ENCODE measurements at places on chromosomes 3 and 15.
A peak's percentile ranks its signal among the peaks of the same experiment; 100 is the strongest.

DNA sequence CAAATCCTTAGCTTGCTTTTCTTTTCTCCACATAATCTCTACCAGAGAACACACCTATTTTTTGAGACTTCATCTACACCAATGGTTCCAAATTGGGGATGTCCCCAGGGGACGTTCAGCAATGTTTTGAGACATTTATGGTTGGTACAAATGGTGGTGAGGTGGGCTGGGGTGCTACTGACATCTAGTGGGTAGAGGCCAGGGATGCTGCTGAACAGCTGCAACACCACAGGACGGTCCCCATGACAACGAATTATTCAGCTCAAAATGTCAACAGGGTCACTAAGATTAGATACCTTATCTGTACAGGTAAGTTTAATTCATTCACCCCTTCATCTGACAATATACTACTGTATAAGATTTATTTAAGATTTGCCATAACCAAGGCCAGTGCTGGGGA lies 14.4 kb downstream of the GK5 start:
- DNase-seq, result no peak

DNA sequence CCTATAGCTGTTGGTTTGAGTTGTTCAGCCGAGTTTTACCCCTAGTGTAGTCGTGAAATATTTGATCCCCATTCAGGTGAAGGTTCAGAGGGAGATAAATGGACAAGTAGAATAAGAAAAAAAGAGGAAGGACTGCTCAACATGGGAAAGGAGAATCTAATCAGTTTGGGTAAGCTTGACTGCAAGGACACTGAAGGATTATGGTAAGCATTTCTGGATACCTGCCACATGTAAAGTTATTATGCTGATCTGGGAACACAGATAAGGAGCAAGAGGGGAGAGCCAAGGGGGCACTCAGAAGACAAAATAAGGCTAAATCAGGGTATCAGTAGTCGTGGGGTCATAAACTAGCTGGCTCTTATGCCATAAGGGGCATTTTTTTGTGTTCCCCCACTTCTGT lies 49.9 kb downstream of the TFG start:
- DNase-seq, result no peak

DNA sequence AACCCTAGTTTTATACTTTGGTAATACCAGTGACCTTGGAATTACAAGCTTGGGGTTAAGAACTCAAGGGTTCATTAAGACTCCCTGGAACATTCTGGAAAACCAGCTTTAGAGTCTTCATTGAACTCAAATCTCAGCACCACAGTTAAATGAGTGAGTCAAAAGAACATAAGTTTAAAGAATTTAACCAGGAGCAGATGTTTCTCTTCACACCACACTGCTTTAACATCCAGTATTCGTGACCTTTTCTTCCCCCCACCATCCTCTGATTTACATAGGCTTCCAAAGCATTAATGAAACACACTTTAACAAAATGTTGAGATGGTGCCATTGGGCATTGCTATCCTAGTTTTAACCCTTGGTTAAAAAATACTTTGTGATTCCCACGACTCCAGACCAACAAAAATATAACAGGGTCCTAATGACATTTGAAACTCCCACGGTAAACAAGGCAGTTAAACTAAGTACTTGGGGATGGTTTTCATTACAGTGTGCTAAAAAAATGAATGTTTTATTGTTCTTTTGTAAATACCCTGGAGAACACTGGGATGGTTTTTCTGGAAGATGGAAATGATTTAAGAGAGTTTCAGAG lies 123.9 kb downstream of the OXNAD1 start:
- no peak for DNase-seq

DNA sequence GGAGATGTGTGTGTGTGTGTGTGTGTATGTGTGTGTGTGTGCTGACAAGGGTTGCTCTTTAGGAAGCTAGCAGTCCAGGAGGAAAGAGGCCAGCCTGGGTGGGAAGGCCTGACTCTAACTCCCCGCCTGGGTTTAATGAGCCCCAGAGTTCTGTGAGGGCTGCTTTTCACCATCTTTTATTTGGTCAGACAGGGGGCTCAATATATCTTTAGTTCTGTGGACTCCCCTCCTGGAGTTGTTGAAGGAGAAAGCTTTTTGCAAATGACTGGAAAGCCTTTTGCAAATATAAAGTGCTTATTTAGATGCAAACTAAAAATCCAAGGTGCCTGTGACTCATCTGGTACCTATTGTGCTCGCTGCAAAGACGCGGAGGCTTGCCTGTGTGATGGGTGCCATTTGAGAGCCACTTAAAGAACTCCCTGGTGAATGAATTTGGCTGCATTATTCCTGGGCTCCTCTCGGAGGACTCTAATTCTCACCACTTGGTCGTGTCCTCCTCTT lies 24.5 kb downstream of the DRD3 start:
- DNase-seq, result no peak

DNA sequence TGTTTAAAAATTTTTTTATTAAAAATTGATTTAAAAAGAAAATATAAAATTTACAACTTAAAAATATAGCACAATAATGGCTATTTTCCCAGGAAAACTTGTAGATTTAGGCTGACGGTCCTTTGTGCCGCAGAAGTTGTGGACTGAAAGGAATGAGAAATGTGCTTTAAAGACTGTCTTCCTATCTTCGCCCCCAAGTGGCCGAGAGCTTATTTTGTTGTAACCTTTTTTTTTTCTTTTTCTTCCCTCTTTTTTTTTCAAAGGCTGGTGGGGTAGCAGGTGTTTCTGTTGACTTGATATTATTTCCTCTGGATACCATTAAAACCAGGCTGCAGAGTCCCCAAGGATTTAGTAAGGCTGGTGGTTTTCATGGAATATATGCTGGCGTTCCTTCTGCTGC lies 15.5 kb downstream of the SLC25A26 start:
- DNase-seq, result no peak

DNA sequence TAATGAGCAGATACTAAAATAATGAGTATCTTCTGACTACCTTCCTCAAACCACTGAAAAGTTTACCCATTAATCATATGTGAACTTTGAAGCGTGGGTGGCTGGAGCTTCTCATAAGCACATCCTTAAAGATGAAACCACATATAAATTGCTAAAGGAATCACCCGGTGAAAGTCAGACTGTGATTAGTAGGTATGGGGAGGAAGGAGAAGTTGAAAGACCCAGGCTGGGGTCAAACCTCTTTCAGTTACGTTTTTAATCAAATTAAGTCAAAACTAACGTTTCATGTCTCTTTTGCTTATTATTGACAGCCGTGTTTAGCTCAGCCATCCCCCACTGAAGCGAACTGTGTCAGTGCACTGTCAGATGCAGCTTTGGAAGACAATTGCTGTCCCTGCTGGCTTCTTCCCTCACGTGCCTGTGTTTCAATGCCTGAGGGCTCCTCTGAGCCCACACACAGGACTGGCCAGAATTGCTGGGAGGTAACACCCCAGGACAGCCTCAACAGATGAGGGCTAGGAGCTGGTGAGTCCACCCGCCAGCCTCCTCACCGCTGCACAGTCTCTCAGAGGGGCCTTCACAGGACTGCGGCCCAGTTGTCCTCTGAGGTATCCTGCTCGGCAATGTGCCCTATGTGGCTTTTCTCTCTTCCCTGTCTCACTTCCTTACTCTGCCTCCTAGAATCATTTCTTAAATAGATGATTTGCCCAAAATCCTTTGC lies 29.3 kb upstream of the SH3BP5 start:
- no peak for DNase-seq

DNA sequence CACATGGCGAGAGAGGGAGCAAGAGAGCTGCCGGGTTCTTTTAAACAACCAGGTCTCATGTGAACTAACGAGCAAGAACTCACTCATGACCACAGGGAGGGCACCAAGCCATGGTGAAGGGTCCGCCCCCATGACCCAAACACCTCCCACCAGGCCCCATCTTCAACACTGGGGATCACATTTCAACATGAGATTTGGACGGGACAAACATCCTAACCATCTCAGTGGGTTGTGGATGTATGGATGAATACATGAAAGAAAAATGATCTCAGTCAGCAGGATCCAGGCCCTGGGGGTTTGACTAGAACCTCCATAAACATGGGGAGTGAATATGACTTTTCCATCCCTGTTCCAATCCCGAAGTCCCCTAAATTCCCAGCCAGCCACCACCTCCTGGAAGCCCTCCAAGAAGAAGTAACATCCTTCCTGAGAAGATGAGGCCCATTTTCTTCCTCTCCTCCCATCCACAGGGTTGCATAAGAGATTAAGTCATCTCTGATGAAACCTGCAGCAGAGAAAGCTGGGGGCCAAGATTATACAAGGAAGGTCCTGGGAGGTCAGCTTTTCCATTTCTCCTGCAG lies 9.5 kb downstream of the CAV3 start:
- no peak for DNase-seq

DNA sequence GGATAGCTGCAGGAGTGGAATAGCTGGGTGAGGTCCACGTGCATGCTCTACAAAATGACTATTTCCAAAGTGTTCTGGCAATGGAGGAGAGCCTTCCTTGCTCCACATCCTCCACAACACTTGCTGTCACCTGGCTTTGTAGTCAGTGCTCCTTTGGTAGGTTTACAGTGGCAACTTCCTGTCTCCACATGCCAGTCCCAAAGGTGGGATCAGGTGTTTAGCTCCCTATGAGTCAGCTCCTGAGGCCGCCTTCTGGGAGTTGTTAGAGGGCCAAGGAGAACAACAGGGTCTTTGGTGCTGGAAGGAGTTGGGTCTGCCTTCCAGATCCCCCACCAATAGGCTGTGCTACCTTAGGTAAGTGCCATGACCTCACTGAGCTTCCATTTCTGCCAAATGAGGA lies 15.3 kb upstream of the LIMD1 start:
- DNase-seq, result no peak

GRCh38 chr3:28124882-28125281 lies 116.5 kb upstream of the CMC1 start:
- no peak for DNase-seq

- peak; percentile 49 for DNase-seq
These were observed 3.5 kb downstream of the ZNF710 start for GRCh38 chr15:90004671-90005070.

- no peak for DNase-seq
These were observed 13.5 kb downstream of the MRPS11 start for GRCh38 chr15:88480981-88481380.

DNA sequence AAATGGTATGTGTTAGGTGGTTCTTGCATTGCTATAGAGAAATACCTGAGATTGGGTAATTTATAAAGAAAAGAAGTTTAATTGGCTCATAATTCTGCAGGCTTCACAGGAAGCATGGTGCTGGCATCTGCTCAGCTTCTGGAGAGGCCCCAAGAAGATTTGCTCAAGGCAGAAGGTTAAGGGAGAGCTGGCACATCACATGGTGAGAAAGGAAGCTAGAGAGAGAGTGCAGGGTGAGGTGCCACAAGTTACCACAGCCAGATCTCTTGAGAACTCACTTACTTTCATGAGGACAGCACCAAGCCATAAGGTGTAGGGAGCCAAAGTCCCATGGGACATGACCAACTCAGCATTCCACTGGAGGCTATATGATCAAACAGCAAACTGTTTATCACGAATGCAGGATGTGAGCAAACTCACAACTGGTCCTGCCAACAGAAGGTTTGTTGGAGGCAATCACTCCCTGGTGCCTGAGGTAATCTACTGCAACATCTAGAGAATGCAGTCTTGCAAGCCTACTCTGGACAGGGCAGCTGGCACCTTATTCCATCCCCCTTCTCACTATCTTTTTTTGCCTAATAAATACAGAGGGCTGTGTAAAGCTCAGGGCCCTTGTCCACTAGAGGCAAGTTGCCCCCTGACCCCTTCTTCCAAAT lies 28.1 kb upstream of the CCR2 start:
- DNase-seq, result no peak

- DNase-seq, result no peak
These were observed 63.3 kb upstream of the LRRC3B start for GRCh38 chr3:26559227-26559626.

GRCh38 chr3:189790658-189791057 lies 159.5 kb downstream of the TP63 start:
- no peak for DNase-seq

- DNase-seq, result no peak
These were observed 6.7 kb downstream of the NUTM1 start for GRCh38 chr15:34349769-34350168.

GRCh38 chr3:85244519-85244918 lies 285.7 kb downstream of the CADM2 start:
- DNase-seq, result no peak

GRCh38 chr3:48403533-48404439 lies 26.1 kb downstream of the PLXNB1 start:
- DNase-seq, result no peak

GRCh38 chr3:171491361-171491760 lies 31.2 kb upstream of the TNIK start:
- no peak for DNase-seq

DNA sequence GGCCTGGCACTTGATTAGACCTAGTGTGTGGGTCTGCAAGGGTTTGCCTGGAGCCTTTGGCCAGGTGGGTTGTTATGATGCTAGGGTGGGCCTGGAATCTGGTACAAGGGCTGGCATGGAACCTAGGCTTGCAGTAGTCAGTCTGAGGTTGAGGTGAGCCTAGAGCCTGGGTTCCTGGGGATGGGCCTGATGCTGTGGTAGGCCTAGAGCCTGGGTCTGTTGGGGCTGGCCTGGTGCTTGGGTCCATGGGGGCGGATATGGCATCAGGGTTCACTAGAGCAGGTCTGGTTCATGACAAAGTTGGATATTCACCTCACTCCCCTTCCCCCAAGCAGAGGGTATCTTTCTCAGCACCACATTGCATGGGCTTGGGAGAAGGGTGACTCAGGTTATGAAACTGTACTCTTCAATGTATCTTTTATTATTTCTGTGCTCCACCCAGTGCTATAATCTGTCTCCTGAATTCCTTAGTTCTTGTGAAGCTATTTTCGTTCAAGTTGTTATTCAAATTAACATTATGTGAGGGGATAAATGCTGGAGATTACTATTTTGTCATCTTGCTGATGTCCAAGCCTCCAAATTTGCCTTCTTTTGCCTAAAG lies 274.4 kb downstream of the NFKBIZ start:
- no peak for DNase-seq

- no peak for DNase-seq
These were observed 123.0 kb downstream of the SUCLG2 start for GRCh38 chr3:67531181-67532101.

DNA sequence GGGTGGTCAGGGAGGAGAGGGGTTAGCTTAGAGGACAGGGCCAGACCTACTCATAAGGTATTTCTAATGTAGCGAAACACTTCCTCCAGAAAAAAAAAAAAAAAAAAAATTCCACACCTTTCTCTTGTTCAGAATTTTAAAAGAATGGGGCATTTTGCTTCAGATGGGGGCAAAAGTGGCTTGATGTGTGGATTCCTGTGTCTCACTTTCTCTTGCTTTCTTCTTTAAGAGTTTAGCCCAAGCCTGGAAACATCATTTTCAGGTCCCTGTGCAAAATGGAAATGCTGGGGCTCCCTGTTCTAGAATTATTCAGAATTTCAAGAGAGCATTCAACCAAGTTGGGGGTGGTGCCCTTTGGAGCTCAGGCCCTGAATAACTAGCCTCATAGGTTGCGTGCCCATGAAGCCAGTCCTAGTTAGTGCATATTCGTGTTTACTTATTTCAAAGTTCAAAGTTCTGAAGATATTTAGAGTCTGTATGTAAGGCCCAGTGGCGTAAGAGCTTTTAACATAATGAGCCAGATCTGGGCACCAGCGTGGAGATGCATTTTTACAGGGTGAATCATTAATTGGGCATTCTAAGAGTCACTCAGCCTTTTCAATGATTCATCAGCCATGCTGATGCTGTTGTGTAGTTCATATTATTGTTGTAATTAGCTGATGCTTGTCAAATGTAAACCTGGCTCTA lies 104.5 kb downstream of the RPLP1 start:
- DNase-seq, result no peak

GRCh38 chr3:153906366-153906765 lies 214.8 kb upstream of the ARHGEF26 start:
- no peak for DNase-seq

- no peak for DNase-seq
These were observed 35.0 kb downstream of the MTMR10 start for GRCh38 chr15:30956216-30957124.

All from CD4-positive, alpha-beta T cell treated with Interferon gamma for 1 hour (primary cell).